Caco-2 (cell line): ENCODE measurements at places on chromosomes 16 and 17.

- no peak for DNase-seq
These were observed 8.8 kb downstream of the TAX1BP3 start for GRCh38 chr17:3659541-3660111.

- no peak for DNase-seq
These were observed 1.3 kb upstream of the UNC45B start for GRCh38 chr17:35146214-35146833.

DNA sequence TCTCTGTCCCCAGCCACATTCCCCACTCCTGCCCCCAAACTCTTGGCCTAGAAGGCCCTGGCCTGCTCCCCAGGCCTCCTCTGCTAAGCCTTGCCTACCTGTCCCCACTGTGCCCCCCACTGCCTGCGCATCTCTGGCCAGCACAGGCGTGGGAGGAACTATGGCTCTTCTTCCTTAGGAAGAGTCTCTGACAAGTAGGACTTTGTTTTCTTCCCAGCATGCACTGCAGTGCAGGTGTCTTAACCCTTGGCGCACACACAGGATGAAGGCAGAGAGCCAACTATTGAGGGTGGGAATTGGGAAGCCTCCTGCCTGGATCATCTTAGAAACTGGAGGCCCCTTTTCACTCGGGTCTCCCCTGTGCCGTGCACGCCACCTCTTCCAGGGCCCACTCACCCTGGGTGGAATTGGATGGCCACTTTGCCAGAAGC, 3.6 kb downstream of the AMDHD2 start:
- DNase-seq = no peak

DNA sequence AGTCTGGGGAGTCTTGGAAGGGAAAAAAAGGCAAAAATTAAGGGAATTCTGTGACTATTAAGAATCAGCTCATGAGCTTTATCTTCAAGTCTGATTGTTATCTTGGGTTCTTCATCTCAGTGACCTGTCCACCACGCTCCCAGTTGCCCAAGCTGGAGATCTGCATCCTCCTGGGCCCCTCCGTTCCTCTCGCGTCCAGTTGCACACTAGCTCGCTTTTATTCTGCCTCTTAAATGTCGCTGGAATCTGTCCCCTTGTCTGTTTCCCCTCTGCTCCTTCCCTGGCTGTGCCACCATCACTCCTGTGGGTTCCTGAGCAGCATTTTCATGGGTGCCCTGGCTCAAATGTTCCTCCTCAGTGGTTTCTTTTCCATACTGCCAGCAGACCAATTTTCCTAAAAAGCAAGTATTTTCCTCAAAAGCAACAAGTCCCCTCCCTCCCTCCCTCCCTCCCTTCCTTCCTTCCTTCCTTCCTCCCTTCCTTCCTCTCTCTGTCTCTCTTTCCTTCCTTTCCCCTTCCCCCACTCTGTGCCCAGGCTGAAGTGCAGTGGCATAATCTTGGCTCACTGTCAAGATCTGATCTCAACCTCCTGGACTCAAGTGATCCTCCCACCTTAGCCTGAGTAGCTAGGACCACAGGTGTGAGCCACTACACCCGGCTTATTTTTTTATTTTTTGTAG, 1.4 kb downstream of the ENDOV start:
- no peak for DNase-seq

DNA sequence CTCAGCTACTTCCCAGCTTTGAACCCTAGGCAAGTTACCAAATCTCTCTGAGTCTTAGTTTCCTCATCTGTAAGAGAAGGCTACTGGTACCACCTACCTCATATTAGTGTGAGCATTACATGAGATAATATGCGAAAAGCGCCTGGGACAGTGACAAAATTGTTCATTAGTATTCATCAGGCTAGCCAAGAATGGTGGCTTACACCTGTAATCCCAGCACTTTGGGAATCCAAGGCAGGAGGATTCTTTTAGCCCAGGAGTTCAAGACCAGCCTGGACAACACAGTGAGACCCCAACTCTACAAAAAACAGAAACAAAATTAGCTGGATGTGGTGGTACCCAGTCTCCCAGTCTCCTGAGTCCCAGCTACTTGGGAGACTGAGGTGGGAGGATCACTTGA, 3.3 kb downstream of the PLCD3 start:
- no peak for DNase-seq

DNA sequence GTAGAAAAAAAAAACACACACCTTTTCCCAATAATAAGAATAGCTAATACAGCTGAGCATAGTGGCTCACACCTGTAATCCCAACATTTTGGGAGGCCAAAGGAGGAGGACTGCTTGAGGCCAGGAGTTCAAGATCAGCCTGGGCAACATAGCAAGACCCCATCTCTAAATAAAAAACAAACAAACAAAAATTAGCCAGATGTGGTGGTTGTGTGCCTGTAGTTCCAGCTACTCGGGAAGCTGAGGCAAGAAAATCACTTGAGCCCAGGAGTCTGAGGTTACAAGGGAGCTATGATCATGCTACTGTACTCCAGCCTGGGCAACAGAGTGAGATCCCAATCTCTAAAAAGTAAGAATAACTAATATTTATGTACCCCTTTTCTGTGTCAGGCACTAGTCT, 42.8 kb upstream of the GFOD2 start:
- no peak for DNase-seq

- DNase-seq = no peak
These were observed 704.1 kb downstream of the CDH11 start for GRCh38 chr16:64417711-64418227.

DNA sequence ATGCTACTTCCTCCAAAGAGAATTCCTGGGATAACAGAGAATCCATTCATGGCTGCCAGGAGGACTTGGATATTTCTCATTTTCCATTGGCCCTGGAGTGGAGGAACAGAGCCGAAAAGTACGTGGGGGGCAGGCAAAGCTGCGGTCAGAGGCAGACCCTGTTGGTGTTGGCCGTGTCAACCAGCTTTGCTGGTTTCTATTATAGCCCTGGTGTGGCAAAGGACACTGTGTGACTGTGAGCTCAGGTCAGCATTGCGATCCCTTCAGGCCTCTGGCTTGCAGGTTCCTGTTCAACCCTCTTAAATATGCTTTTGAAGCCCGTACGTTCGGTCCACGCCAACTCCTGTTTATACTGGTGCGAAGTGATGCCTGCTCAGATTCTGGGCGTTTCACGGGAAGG, 596.2 kb downstream of the MAF start:
- DNase-seq = no peak

- no peak for DNase-seq
These were observed 83.4 kb downstream of the GAS7 start for GRCh38 chr17:10114931-10115535.

- no peak for DNase-seq
These were observed 1.2 kb upstream of the MGAT5B start for GRCh38 chr17:76866774-76867577.

DNA sequence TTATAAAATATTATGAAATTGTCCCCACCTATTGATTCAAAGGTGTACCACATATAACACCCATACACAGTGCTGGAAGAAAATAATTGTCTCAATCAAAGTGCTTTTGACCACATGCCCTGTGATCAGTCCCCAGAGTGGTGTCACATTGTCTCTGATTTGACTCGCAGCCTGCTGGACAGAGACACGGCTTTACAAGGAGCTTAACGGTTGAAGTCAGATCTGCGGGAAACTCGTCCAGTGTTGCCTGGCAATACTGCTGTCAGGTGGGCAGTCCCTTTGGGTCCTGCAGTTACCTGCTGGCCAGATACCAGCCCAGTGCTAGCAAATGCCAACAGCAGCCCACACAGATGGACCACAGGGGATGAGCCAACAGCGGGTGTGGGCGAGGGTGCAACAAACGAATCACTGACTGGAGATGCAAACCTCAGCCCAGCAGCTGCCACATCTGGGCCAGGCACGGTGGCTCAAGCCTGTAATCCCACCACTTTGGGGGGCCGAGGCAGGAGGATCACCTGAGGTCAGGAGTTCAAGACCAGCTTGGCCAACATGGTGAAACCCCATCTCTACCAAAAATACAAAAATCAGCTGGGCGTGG, 26.2 kb upstream of the SSTR2 start:
- no peak for DNase-seq

GRCh38 chr16:47359478-47359877, 101.4 kb downstream of the ITFG1 start:
- DNase-seq = no peak

GRCh38 chr17:16363749-16364536, 10.7 kb upstream of the CENPV start:
- DNase-seq = peak; percentile 76

- no peak for DNase-seq
These were observed 1.6 kb upstream of the SOCS7 start for GRCh38 chr17:38350035-38350434.

DNA sequence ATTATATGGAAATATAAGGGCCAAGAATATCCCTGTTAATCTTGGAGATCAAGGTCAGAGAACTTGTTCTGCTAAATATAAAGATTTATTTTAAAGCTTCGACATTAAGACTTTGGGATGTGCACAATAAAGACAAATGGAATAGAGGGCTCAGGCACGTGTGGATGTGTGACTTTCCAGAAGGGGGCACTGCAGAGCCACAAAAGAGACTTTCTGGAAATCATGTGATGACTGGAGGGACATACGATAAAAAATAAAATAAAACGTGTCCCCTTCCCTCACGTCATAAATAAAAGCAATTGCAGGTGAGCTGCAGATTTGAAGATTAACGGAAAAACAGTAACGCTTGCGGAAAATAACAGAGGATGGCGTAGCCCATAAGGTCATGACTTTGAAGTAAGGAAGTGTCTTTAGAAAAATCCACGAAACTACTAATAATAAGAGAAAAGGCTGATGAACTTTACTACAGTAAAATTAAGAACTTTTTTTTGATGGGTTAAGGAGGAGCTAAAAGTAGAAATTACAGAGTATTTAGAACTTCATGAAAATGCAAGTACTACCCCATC, 9.4 kb upstream of the ENGASE start:
- no peak for DNase-seq

DNA sequence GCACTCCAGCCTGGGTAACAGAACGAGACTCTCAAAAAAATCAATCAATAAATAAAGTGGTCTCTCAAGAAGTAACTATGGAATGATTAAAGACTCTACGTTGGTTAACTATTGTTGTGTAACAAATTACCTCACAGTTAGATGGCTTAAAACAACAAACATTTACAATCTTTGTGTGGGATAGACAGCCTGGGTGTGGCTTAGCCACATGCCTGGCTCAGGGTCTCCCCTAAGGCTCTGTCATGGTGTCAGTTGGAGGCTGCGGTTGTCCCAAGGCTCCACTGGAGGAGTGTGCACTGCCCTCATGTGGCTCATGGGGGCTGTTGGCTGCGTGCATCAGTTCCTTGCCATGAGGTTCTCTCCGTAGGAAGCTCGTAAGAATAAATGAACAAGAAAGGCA, 294.5 kb downstream of the SNX29 start:
- peak; percentile 52 for DNase-seq

GRCh38 chr17:4701116-4701515, 2.8 kb downstream of the PELP1 start:
- DNase-seq = no peak

DNA sequence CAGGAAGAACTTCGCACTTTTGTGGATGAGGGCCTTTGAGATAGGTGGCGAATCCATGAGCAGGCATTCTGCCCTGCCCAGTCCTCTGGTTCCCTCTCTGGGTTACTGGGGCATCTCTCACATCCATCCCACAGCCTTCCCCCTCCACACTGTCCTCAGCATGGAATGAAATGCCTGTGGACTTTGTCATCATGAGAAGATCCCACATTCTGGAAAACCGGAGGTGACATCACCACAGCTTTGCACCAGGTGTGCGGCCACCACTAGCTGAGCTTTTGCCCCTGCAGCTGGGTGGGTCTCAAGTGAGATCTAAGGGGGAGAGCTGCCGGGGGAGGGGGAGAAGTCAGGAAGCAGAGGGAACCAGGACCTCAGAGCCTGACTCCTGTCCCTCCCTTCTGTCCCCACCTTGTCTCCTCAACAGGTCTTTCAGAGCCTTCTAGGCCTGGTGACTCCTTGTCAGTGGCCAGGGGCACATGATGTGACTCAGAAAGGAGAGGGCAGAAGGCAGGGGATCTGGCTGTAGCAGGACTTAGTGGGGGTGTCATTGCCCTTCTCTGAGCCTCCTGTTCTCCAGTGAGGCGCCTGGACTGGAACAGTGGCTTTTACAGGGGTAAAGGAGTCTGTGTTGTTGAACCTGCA, 40.0 kb upstream of the DLX4 start:
- no peak for DNase-seq

GRCh38 chr16:85420501-85421337, 192.4 kb upstream of the GSE1 start:
- peak; percentile 39 for DNase-seq

- DNase-seq = no peak
These were observed 6.3 kb upstream of the CEP112 start for GRCh38 chr17:66198242-66198641.

- DNase-seq = no peak
These were observed 9.9 kb upstream of the CES3 start for GRCh38 chr16:66950971-66951790.

DNA sequence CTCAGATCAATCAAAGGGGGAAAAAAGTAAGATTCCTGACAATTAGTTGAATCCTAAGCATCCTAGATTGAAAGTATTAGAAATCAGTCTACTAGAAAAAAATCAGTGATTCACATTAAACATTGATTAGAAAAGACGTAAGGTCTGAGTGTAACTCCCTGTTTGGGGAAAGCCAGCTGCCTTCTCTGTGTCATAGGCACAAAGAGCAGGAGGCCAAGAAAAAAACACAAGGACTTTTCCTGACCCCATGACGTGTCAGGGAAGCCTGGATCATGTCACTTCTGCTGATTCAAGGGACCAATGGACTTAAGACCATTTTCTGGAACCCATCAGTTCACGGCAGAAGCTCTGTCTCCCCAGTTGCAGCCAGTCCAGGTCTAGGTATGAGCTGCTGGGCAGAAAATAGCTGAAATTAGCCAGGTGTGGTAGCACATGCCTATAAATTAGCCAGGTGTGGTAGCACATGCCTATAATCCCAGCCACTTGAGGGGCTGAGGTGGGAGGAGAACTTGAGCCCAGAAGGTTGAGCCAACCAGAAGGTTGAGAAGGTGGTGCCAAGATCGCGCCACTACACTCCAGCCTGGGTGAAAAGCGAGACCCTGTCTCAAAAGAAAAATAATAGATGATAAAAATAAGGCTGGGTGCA, 35.9 kb downstream of the RANBP10 start:
- DNase-seq = no peak

DNA sequence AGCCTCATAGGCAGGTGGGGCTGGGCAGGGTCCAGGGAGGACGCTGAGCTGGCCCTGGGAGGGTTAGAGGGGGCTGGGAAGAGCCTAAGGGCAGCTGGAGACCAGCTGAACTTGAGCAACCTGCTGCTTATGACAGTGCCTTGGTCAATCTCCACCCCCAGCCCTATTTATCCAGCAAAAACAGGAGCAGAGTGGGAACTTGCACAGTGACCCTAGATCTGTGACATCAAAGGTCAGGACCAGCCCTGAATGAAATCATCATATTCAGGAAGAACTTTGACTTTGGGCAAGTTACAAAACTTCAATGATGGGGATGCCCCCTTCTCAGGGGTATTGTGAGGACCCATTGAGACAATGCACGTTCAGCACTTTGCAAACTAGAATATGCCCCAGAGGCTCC, 9.4 kb downstream of the CD300LF start:
- no peak for DNase-seq

DNA sequence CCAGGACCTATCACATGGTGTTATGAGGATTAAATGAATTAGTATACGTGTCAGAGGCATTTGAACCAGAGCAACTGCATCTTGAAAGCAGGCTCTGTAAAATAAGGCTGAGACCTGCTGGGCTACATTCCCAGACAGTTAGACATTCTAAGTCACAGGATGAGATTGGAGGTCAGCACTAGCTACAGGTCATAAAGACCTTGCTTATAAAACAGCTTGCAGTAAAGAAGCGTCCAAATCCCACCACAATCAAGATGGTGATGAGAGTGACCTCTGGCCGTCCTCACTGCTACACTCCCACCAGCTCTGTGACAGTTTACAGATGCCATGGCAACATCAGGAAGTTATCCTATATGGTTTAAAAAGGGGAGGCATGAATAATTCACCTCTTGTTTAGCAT, 71.8 kb downstream of the IRF8 start:
- DNase-seq = peak; percentile 77
